Activated naive CD4-positive, alpha-beta T cell treated with anti-CD3 and anti-CD28 coated beads for 36 hours (primary cell): ENCODE measurements at places on chromosomes 13 and 19.

DNA sequence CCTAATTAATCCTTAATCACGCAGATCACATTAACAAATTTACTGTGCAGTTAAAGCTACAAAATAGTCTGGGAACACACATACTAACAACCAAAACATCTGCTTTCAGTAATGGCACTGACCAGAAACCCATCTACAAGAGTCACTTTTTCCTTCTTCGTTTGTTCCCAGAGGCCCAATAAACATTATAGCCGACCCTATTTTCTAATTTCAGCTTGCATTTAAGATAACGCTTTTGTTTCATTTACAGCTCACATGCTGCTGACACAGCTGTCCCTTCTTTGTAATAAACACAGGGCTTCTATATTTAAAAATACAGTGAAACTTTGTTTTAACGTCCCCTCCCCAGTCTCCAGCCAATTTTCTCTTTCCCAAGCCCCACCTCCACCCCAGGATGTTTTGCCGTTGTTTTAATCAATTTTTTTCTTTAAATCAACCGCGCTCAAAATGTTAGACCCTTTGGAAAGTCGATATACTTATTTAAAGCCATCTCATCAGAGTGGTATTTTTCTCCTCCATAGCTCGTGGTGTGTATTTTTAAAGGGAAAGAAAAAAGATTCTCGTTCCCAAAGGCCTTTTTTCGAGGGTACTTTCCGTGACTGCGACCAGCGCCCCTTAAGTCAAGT is 1.7 kb upstream of the WBP4 start:
- no peak for DNase-seq

DNA sequence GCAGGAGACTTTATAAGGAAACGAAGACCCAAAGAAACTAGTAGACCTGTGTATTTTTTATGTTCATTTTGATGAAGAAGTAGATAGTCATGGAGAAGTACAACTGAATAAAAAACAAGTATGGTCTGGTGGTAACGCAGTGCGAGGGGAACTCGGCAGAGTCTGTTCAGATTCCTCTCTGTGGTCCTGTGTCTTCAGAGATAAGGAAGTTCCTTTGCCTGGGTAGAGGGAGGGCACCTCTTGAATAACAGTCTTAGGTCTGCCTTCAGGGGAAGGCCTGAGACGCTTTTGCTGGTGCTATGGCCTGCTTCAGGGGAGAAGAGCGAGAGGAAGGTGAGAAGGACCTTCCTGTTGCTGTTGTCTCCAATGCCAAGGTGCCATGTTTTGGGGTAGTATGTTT is 25.9 kb upstream of the SLC46A3 start:
- no peak for DNase-seq

GRCh38 chr19:42313840-42314755 is 989 bp downstream of the TMEM145 start:
- no peak for DNase-seq

GRCh38 chr19:30076751-30077670 is 135.0 kb downstream of the URI1 start:
- no peak for DNase-seq

GRCh38 chr13:98327371-98328270 is 150.6 kb upstream of the RNF113B start:
- no peak for DNase-seq

DNA sequence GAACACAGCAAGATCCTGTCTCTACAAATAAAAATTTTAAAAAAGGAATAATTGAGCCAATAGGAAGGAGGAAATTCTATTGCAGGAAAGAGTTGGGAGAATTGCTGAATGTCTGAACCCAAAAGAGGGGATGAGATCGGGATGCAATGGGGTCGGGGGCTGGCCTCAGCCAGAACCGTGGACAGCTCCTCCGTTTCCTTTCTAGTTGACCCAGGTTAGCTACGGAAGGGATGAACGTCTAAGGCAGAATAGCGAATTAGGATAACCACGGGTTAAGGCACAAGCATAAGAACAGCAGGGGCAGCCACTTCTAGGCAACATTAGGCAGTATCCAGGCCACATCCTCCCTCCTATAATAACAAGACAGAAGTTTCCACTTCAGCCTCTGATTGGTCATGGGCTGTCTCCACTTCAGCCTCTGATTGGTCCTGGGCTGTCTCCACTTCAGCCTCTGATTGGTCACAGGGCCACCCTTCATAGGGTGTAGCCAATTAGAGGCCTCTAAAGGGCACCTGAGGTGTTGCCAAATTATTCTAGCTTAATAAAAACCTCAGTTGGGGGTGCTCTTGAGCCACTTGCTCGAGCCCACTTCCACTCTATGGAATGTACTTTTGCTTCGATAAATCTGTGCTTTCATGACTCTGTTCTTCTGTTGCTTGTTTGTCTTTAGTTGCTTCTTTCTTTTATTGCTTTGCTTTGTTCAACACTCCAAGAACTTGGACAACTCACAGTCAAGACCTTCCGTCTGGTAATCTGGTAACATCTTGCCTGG is 24.9 kb upstream of the TPM4 start:
- peak; percentile 62 for DNase-seq

DNA sequence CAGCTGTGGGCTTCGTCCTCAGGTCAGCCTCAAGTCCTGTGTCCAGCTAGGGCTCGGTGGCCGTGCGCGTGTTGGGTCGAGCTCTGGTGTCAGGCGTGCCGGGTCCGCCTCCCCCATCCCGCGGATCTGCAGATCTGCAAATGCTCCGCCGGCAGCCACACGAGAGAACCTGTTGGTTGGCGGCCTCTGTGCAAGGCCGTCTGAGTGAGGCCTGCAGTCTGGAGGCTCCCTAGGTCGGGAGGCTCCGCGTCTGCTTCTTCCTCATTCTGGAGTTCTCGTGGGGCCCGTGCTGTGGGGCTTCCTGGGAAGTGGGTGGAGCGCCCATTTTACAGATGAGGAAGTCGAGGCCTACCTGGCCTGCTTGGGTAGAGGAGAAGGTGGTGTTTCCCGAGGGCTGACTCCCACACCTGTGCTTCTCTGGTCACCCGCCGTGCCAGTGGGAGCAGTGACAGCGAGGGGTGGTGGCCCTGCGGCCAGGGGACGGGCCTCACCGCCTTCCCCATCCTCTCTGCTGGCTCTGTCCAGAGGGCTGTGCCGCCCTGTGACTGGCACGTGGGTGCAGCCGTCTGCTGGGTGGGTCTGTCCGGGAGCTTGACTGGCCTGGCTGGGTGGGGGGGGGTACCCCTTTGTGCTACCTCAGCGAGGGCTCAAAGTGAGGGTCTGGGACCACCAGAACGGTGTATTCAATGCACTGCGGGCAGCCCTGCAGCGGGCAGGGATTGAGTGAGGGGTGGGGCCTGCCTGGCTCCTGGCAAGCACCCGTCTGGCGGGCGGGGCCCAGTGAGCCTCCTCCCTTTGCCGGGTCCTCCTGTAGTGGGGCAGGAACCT is 3.3 kb downstream of the CSNK1G2 start:
- DNase-seq = no peak

GRCh38 chr13:41621716-41622431 is 164.5 kb downstream of the RGCC start:
- no peak for DNase-seq
